Bone marrow (tissue), 2 donors: ENCODE measurements at places on chromosomes 16 and 17.

DNA sequence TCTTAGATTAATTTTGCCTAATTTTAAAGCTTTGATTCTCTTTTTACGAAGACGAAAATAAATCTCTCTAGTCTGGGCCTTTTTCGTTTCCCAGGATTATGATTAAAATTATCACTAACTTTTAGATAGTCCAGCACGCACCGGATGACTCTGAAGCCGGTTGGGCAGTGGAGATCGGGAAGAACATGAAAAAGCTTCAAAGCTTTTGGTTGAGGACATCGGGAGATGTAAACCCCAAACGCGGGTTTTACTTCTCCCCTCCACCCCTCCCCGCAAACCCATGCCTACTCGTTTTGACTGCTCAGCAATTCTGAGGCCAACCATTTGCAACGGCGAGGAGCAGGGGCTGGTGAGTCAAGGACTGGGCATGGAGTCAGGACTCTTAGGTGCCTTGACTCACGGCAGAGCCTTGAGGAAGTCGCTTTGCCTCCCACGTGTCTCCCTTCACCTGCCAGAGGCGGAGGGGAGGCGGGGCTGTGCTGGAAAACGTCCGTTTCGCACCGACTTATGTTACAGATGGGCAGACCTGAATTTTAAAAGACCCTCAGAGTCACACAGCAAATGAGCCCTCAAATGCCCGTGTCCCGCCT lies 989 bp upstream of the DUSP14 start:
- DNase-seq, result peak; percentile 24

GRCh38 chr17:2903193-2903974 lies 107.1 kb downstream of the RAP1GAP2 start:
- DNase-seq, result no peak

DNA sequence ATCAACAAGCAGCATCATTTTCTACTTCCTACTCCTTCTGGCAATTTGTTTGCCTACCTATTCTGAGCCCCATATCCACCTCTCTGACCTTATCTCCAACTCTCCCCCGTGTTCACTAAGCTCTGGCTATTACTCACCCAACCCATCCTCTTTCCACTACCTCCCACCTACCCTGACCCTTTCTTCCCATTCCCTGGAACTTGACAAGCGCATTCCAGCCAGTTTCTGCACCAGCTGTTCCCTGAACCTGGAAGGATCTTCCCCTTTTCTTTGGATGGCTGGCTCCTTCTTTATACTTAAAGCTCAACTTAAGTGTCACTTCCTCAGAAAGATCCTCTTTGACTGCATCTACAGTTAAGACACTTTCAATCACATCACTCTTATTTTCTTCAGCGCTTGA lies 2.2 kb downstream of the DCUN1D3 start:
- DNase-seq, result no peak

DNA sequence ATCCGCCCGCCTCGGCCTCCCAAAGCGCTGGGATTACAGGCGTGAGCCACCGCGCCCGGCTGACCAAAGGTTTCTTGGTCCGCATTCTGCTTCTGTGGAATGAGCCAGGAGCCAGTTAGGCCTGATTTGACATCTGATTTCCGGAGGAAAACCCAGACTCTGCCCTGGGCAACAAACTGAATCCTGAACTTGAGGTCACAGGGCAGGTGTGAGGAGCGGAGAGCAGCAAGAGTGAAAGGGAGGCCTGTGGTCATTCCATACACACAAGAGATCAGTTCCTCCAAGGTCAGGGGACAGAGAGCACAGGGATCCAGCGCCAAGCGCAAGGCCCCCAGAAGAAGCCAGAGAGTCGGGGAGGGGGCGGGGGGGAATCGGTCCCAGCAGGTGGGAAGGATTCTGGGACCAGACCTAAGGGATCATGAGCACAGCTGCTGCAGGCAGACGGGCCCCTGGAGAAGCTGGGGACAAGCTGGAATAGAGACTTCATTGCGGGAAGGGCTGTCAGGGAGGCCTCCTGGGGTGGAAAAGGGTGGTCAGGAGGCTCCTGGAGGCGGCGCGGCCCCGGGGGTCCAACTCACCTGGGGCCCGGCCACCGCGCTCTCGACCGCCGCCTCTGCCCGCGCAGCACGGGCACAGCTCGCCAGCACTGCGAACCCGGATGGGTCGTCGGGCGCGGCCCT lies 436 bp downstream of the SHPK start:
- DNase-seq, result no peak

- no peak for DNase-seq
Observed at GRCh38 chr17:17946093-17946492, 26.1 kb downstream of the TOM1L2 start.

GRCh38 chr16:87548046-87548445 lies 54.3 kb upstream of the JPH3 start:
- no peak for DNase-seq

DNA sequence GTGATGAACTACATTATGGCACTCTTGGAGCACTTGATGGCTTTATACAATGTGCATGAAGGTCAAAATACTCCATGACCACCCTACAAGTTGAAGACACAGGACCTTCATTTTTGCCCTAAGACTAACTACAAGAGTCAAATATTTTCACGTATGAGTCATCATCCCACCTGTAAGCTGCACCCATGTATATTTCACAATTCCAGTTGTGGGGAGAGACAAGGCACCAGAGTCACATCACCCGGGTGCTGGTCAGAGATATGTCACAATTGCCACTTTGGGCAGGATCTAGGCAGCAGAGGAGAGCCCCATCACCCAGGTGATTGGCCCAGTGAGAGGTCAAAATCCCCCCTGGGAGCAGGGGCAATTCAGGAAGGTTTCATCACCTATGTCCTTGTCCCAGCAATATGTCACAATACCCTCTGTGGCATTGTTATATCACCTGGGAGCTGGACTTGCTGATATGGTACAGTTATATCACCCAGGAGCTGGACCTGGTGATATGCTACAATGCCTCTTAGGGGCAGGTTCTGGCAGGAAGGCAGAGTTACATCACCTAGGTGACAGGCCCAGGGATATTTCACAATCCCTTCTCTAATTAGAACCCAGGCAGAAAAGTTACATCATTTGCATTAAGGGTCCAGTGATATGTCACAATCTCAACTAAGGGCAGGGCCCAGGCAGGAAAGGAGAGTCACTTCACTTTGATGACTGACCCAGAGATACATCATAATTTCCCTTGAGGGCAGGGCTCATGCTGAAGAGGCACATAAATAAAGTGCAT lies 1839.2 kb downstream of the TP53TG3F start:
- DNase-seq, result no peak

DNA sequence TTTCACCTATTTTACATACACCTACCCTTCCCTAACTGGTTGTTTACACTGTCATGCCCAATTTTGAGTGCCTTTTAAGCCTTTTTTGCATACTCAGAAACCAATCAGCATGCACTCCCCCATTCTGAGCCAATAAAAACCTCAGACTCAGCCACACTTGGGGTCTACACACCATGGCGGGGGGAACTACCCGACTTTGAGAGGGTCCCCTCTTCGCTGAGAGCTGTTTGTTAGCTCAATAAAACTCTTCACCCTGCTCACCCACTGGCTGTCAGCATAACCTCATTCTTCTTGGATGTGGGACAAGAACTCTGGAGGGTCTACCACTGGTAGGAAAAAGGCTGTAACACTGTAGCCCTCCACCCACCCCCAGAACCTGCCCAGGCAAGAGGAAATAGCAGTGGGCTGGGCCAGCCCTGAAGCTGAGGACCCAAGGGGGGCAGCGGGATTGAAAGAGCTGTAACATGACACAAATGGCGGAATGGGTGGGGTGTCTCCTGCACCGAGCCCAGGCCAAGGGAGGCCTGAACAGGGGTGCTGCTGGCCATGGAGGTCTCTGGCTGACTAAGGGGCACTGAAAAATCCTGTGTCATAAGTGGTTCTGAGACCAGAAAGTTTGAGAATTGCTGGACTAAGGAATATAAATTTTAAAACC lies 3.0 kb upstream of the FLYWCH2 start:
- no peak for DNase-seq

GRCh38 chr16:81637336-81638235 lies 141.5 kb upstream of the PLCG2 start:
- DNase-seq, result no peak

DNA sequence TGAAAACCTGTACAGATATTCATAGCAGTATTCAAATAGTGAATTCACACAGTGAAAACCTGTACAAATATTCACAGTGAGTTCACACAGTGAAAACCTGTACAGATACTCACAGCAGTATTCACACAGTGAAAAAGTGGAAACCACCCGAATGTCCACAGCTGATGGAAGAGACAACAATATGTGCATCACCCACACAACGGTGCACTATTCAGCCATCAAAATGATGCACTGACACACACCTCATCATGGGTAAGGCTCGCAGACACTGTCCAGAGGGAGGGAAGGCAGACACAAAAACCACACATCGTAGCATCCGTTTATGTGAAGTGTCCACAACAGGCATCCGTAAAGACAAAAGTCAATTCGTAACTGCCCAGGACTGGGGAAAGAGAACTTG lies 100.9 kb downstream of the VPS53 start:
- no peak for DNase-seq

DNA sequence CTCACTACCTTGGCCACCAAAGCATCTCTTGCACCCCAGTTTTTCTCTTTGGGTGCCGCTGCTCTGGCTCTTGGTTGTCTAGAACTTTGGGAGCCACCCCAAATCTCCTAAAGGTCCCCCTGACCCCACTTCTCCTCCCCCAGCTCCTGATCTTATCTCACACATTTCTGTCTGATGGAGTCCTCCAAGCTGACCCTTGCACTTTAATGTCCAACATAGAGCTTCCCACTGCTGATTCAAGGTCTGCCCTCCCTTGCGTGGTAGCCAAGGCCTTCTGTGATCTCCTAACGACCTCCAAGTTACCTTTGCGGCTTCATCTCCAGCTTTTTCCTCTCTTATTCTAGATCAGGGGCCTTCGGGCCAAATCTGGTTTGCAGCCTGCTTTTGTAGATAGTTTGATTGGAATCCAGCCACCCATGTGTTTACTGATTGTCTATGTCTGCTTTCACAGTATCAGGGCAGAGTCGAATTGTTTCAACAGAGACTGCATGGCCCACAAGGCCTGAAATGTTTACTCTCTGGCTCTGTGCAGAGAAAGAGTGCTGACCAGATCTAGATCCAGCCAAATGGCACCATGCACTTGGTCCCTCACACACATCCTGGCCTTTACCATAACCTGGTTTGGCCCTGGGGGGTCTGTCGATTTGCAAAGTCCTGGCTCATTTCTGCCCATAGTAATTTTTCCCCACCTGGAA lies 168.6 kb downstream of the HAPSTR1 start:
- DNase-seq, result no peak
